ENCODE measurements at places on chromosomes 5 and 9.

DNA sequence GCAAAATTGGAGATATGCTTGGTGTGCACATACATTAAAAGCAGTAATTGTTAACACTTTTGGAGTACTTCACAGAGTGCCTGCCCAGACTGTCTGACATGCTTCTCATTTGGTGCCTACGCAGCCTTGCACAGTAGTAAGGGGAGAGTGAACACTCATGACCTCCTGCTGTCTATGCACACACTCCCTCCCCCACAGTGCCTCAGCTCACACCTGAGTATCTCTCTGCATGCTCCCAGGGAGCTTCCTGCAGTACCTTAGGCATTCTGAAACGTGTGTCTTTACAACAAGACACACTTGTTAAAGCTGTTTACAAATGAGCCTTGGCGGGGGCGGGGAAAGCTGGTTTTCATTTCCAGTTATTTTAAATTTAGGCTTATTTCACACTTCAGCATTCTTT is 18.0 kb downstream of the MAP3K1 start:
- no peak for DNase-seq

DNA sequence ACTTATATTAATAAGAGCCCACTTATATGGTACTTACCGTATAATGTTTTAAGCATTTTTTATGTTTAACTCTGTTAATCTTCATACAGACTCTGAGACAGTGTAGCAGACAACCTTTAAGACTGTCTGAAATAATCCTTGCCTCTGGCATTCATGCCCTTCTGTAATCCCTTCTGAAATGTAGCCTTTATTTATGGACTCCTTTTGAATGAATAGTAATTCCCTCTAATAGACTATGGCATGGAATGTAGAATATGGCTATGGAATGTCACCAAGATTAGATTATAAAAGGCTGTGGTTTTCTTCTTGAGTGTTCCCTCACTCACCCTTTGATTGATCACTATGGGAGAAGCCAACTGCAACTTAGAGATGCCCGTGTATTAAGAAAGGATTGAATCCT is 439.4 kb downstream of the SH3GL2 start:
- DNase-seq, result no peak

- DNase-seq, result no peak
These were observed 65.2 kb downstream of the USP20 start for GRCh38 chr9:129900263-129901027.

- DNase-seq, result no peak
These were observed 135.1 kb downstream of the PAPPA start for GRCh38 chr9:116288658-116289057.

DNA sequence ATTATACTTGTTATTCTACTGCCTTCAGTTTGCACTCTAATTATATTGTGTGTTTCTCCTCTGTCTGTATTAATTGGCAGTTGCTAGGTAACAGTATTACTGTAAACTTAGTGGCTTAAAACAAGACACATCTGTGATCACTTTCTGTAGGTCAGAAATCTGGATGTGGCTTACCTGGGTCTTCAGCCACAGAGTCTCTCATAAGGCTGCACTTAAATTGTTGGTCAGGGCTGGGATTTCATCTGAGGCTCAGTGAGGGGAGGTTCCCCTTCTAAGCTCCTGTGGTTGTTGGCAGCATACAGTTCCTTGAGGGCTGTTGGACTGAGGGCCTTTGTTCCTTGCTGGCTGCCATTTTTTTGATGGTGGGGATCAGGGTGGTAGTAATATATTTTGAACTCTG is 68.8 kb downstream of the SLC44A1 start:
- no peak for DNase-seq

GRCh38 chr5:129377504-129377903 is 82.6 kb upstream of the ADAMTS19 start:
- no peak for DNase-seq

- DNase-seq, result no peak
These were observed 39.3 kb downstream of the CRB2 start for GRCh38 chr9:123395276-123395688.

- no peak for DNase-seq
These were observed 12.6 kb downstream of the HK3 start for GRCh38 chr5:176886336-176887251.

- DNase-seq, result no peak
These were observed 74.1 kb downstream of the HMHB1 start for GRCh38 chr5:143886096-143886495.

DNA sequence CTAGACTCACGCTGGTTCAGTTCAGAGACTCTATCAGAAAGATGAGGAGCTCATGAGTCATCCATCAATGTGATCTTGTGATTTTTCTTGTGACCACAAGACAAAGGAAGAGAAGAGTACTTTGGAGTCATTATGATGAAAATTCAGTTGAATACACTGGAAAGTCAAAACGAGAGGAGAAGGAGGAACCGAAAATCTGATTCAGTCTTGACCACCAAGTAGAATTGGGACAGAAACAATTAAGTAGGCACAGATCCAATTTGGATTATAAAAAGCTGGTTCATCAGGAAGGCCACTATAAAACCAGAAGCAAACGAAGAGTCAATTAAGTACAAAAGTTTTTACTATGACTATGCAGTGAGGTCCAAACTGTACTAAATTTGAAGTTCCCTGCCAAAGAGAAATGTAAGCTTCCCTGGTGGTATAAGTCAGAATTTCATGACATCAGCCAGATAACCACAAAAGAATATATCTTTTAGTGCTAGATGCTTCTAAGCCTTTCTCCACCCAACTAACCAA is 90.9 kb downstream of the THBS4 start:
- no peak for DNase-seq

DNA sequence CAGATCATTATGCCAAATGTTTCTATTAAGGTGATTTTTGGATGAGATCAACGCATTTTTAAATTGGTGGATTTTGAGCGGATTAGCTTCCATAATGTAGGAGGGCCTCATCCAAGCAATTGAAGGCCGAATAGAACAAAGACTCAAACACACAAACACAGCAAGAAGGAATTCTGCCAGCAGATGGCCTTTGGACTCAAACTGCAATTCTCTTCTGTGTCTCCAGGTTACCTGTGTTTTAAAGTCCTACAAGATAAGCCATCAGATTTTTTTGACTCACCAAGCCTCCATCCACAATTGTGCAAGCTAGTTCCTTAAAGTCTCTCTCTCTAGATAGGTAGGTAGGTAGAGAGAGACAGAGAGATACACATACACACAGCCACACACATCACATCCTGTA is 25.5 kb downstream of the CDH6 start:
- DNase-seq, result no peak

GRCh38 chr5:32087086-32088082 is 86.7 kb downstream of the GOLPH3 start:
- no peak for DNase-seq

GRCh38 chr9:107036367-107036766 is 173.4 kb downstream of the ZNF462 start:
- no peak for DNase-seq

GRCh38 chr5:125093776-125094175 is 347.3 kb upstream of the ZNF608 start:
- DNase-seq, result no peak

DNA sequence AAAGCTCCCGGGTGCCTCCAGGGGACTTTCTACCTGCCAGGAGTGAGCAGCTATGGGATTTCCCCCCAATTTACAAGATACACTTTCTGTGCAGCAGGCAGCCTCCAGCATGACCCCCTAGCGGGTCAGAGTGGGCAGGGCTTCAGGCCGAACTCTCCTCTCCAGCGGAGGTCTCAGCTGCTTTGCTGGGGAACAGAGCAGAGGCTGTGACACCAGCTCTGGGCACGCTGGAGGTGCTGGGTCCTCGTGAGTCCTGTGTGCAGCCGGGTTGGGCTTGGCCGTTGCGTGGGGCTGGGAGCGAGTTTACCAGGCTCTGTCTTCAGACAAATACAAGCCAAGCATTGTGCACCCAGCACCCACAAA is 2.9 kb downstream of the NRARP start:
- no peak for DNase-seq

DNA sequence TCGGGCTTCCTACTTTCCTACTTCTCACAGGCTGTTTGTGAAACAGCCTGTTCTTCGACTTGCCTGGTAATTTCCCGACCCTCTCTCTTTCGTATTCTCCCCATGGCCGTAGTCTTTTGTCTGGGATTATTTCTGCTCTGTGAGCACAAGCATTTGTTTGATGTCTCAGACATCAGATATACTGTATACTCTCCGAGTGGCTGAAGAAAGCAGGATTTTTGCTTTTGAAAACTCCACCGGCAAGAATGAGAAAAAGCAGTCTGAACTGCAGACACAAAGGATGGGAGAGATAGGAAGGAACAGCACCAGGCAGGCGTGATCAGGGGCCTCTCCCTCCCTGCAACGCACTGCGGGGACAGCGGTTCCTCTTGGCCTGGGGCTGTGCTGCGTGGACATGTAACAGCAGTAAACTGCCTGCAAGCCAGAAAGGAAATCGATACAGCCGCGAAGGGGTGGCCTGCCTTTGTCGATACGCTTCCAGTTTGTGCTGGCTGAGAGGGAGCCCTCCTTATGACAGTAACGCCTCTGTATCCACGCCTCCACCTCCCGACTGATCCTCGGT is 313.9 kb upstream of the TLE4 start:
- DNase-seq, result no peak

DNA sequence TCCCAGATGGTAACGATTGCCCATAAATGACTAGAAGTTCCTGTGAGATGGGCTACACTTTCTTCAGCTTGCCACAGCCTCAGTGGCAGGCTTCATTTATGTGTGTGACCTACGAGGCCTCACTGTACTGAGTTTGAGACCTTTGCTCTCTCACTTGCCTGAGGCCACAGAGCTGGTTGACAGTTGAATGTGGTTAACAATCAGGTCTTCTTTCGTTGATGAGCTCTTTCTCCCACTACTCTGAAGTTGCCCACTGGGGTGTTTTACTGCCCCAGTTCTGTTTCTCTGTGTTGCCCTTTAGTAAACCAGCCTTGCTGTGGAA is 70.5 kb downstream of the CYFIP2 start:
- no peak for DNase-seq

GRCh38 chr5:178356431-178356872 is 123.8 kb upstream of the PHYKPL start:
- DNase-seq, result peak; percentile 54

DNA sequence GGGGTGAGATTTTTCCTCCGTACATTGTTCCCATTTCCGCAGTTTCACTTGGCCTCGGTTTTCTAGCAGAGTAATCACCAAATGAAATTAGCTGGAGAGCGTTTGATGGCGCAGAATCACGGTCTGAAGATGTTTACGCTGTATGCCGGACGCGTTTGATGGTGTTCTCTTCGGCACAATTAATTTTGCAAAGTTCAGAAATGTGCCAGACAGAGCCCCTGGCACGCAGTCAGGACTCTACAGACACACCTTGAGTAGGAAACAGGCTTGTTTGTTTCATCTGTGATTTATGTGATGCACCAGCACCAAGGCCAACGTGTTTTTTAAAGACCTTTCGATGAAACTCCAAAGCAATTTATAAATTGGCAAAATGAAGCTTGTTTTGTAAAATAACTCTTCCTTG is 863 bp upstream of the LIFR start:
- DNase-seq, result no peak

GRCh38 chr5:177545487-177546257 is 8.7 kb downstream of the FAM193B start:
- DNase-seq, result no peak

DNA sequence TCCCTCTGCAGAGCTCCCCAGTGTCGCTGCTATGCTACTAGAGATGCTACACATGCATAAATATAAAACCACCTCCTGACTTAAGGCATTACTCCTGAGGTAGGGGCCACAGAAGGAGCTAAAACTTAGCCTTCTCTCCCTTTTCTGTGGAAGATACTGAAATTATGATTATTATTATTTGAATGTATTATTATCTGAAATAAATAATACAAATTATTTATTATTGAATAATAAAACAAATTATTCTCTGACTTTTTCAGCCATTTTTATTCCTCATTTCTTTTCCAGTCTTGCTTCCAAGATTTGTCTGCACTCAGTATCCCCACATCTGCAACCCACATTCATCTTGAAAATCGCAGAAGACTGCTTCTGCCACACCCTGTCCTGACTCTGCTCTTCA is 414.9 kb upstream of the ACO1 start:
- no peak for DNase-seq

DNA sequence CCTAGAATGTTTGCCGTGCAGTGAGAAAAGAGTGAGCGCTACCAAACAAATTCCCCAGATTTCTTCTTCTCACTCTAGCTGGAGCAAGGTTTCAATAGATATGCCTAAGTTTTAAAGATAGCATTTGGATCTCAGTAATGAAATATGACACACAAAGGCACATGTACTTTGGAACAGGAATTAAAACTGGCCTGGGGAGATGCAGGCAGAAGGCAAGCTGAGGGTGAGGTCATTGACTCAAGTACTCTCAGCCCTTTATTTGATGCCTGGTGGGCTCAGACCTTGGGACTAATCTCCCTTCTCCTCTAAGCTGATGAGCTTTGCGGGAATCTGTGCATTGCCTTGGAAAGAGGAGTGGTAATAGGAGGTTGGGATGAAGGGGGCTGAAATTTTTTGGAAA is 323.3 kb upstream of the SLC30A5 start:
- no peak for DNase-seq

DNA sequence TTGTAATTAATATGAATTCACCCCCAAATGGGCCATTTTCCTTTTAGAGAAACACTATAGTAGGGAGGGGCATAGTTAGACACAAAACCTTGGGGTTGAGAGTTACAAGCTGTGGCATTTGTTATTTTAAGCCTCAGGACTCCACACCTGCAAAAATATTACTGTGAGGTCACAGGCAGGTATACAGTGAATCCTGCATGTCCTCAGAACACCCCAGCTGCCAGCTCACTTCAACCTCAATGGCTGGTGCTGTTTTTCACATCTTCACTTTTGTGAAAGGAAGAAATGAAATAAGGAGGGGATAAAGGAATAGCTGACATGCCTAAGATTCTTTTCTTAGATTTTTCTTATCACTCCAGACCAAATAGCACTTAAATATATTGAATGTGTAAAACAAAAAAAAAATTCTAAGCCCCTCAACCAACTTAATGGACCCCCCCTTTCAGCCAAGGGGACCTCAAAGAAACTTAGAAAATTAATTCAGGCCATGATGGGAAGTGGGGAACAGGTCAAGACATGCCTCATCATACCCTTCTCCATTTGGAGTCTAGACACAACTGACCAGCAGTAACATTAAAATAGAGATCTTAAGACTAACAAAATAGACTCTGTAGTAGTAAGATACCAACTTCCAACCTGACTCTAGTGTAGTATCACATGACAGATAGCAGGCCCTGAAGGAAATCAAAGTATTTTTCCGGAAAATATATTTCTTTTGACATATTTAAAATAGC is 9.2 kb downstream of the C9orf85 start:
- DNase-seq, result no peak

GRCh38 chr5:158911693-158912363 is 187.9 kb downstream of the EBF1 start:
- no peak for DNase-seq

GRCh38 chr5:161115941-161116340 is 263.9 kb upstream of the ATP10B start:
- DNase-seq, result no peak

GRCh38 chr5:178642351-178642909 is 15.6 kb upstream of the CLK4 start:
- DNase-seq, result no peak

- no peak for DNase-seq
These were observed 616 bp upstream of the TSPAN17 start for GRCh38 chr5:176646707-176647029.

GRCh38 chr9:133276001-133276884 is 1.2 kb upstream of the ABO start:
- no peak for DNase-seq

Data from heart right ventricle (tissue), 16 donors.